ENCODE measurements at places on chromosomes 7 and 10.

- DNase-seq = no peak
These were observed 80.0 kb downstream of the CSTF2T start for GRCh38 chr10:51619365-51619764.

DNA sequence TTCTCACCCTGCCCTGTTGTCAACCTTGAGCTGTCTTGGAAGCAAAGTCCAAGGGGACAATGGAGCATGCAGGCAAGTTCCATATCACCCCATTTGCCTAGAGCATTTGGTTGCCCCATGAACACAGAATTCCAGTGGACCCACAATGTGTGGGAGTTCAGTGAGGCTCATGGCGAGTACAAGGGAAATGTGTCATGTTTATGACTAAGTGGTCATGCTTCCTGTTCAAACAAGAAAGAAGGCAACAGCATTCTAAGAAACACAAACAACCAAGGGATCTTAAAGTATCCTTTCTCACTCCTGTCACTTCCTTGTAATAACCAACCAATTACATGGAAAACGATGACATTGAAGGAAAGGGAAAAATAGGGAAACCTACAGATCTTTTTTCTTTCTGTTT lies 513.0 kb downstream of the INHBA start:
- DNase-seq = no peak

DNA sequence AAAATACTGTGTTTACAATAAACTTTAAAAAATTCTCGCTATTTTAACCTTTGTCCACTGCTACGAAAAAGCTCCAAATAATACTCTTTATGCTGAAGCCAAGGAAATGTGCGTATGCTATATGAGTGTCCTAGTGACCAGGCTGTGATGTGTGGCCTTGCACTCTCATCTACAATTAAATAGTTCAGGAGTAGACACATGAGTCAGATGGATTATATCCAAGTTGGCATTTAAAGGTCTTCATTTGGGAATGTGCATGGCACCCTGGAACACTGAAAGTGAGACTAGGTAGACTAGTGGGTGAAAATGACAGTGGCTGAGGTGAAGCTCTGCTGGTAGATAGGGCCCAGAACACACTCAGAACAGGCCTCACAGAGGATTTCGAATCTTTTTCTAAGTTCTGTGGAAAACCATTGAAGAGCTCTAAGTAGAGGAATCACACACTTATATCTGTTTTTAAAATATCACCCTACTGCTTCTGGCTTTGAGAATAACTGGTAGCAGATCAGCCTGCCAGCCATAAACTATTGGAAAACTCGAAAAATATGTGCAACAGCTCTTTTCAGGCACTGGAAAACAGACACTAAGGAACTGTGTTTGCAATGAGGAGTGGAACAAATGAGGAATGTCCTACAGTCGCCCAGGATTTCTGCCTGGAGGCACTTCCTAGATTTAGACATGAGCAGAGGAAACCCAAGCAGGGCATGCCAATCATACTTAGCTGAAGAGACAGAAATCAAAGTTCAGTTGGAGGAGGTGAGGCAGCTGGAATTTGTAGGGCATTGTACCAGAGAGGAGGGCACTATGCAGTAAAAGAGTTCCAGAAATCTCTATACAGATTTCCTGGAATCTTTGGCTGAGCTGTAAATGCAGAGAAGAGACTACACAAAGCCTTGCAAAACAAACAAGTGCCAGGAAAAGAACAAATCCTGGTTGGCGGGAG lies 603.8 kb upstream of the LRRTM3 start:
- no peak for DNase-seq

DNA sequence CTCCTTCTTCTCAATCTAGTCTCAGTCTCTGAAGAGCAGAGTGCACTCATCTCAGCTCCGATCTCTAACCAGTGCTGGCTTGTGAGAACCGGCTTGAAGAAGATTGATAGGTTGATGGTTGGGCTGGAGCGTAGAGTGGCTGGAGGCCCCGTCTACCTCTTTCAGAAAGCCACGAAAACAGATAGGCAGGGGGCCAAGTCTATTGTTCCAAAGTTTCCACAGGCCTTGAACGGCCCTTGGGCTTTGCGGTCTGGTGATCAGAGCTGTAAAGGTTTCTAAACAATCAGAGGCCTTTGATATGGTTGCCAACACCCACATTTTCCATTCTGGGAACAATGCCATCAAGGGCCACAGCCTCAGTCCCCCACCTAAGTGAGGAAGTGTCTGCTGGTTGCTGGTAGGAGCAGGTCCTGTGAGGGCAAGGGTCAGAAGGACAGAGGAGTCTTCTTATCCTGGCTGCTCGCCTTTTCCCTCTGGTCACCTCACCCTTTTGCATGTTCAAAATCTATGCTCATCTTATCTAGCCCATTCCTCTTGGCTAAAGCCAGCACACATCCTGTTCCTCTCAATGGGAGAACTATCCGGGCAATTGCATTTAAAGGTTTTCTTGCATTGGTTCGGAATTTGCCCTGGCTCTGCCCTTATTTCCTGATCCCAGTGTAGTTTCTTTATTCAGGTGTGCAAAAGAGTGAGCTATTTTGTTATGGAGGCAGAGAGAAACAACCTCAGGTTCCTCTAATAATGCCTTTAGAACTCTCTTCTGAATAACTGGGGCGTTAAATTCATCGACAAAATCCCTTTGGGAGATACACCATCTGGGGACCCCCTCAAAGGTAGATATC lies 70.3 kb upstream of the KMT2E start:
- no peak for DNase-seq

- DNase-seq = no peak
These were observed 19.3 kb upstream of the ZNF365 start for GRCh38 chr10:62354916-62355315.

- no peak for DNase-seq
These were observed 39.5 kb upstream of the DGKI start for GRCh38 chr7:137886281-137886680.

DNA sequence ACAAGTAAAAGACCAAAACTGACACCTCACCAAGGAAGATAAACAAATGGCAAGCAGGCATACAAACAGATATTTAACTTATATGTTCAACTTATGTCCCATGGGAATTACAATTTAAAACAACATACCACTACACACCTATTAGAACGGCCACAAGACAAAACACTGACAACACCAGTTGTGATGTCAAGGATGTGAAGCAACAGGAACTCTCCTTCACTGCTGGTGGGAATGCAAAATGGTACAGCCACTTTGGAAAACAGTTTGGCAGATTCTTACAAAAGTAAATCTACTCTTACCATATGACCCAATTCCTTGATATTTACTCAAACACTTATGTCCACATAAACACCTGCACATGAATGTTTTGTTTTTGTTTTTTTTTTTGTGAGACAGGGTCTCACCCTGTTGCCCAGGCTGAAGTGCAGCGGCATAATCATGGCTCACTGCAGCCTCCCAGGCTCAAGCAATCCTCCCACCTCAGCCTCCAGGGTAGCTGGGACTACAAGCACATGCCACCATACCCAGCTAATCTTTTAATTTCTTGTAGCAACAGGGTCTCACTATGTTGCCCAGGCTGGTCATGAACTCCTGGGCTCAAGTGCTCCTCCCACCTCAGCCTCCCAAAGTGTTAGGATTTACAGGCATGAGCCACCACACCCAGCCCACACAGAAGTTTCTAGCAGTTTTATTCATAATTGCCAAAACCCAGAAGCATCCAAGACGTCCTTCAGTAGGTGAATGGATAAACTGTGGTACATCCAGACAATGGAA lies 27.3 kb downstream of the HERC4 start:
- DNase-seq = no peak

- DNase-seq = no peak
These were observed 139.4 kb downstream of the CCDC71L start for GRCh38 chr7:106521541-106521940.

DNA sequence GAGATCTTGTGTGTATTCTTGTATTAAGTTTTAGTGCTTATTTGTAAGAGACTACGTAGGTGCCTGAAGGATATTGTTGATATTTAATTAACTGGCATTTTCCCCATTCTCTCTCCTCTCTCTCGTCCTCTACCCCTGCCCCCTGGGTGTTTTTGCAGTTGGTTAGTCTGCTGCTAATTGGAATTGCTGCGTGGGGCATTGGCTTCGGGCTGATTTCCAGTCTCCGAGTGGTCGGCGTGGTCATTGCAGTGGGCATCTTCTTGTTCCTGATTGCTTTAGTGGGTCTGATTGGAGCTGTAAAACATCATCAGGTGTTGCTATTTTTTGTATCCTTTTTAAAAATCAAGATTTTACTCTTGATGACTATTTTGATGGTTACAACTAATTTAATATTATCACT lies 22.5 kb downstream of the TSPAN13 start:
- no peak for DNase-seq

DNA sequence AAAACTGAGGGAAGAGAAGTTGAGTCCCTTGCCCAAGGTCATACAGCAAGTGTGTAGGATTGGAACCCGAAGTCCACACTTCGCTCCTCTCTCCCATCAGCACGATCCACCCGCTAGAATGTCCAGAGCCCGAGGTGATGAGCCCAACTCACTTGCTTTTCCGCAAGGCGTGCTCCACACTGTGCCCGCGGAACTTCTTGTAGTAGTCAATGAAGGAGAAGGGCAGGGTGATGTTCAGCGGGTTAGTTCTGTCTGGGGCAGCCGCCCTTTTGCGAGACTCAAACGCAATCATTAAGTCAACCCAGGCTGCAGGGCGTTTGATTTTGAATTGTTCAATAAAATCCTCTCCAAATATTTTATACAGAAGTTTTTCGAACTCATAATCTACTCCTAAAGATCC lies 58.6 kb downstream of the PNLIPRP2 start:
- no peak for DNase-seq

- no peak for DNase-seq
These were observed 210.8 kb downstream of the ADAM12 start for GRCh38 chr10:126177417-126178030.

DNA sequence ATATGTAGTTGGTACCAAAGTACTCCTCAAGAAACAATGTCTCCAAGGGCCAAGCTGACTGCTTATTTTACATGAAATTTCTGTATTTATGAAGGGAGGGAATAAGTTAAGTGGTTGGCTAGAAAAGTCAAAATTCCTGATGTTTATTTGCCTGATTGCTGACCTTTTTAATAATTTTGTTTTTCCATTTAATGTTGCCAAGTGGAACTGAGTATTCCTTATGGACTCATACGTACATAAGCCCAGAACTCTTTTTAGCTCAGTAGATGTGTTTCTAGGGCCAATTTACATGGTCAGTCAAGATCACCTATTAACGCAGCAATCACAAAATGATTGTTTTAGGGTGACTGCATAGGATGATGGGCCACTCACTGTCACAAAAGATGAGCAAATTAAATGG lies 78.3 kb upstream of the FZD8 start:
- DNase-seq = no peak

DNA sequence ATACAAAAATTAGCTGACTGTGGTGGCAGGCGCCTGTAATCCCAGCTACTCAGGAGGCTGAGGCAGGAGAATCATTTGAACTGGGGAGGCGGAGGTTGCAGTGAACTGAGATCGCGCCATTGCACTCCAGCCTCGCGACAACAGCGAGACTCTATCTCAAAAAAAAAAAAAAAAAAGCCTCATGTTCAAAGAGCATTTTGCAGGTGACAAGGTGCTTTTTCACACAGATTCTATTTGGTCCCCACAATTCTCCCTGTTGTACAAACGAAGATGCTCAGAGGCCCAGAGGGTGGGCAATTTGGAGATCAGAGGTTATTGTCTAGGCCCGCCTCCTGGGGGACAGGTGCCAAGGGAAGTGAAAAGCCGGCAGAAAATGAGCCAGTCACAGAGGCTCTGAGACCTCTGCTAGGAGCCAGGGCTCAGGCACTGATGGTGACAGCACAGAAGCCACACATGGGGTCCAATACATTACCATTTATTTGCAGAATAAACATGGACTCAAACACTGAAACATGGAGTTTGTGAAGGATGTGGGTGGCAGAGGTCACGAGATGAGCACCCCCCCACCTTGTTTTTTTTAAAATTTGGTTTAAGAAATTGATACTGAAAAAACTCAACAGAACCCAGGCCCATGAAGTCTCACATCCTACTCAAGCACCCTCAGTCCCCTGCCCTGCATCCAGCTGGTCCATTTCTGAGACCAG lies 882 bp upstream of the GAL3ST4 start:
- DNase-seq = no peak

DNA sequence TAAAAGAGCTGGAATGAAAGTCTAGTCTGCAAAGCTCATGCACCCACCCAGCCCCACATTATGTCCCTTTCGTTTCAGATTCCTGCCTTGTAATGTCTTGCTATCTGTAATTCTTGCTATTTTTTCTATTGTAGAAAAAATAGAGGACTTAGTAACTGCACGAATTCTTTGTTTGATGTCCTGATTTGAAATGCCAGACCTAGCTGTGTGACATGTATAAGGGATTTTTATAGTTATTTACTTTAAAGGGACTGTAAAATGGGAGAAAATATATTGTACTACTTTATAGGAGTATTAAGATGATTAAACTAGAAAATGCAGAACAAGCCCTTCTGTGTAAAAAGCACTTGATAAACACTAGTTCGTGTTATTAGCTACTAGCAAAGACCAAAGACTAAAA lies 32.4 kb downstream of the TARP start:
- DNase-seq = no peak
